ENCODE measurements at places on chromosomes 7 and 10.

DNA sequence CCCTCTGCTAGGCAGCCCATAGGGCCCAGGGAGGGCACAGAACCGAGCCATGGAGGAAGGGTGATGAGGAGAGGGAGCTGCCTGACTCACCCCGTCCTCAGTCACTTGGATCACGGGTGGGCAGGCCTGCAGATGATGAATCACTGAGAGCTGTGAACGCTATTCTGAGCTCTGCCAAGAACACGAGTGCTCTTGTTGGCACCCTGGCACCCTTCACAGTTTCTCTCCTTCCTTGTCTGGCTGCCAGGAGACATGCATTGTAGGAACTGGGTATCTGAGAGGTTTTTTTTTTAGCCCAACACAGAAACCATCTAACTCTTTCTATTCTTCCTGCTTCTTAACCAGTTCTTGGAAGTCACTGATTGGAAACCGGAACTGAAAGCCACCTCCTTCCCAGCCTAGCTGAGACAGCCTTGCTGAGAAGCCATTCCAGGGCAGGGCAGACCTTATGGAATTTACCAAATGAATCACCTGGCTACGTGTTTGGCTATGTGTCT is 82.1 kb downstream of the SLC37A3 start:
- DNase-seq, result no peak

GRCh38 chr10:43028143-43028542 is 48.7 kb upstream of the RET start:
- DNase-seq, result no peak

GRCh38 chr7:151056666-151057505 is 811 bp downstream of the CDK5 start:
- no peak for DNase-seq

- DNase-seq, result no peak
These were observed 117.6 kb downstream of the SNX13 start for GRCh38 chr7:17822547-17823173.

- no peak for DNase-seq
These were observed 11.1 kb downstream of the OGA start for GRCh38 chr10:101807158-101807557.

DNA sequence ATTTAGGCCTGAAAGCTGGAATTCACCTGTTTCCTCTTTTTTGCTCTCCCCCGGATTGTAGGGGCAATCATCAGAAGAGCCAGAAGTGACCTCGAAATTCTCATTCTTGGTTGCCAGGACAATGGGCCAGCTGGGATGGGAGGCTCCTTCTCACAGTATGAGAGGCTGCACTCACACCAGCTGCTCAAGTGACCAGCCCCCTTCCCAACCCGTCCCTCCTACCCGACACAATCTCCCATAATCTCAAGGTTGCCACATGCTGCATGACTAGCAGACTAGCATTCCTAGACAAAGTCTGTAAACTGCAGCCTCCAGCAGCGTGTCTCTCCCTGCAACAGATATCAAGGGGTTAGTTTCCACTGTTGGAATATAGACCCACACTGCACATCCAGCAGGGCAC is 110.3 kb downstream of the C1GALT1 start:
- no peak for DNase-seq

GRCh38 chr7:106643216-106644000 is 17.6 kb downstream of the CCDC71L start:
- DNase-seq, result no peak

- no peak for DNase-seq
These were observed 106.4 kb upstream of the GJD4 start for GRCh38 chr10:35498693-35499092.

Data from stimulated activated CD4-positive, alpha-beta T cell treated with anti-CD3 and anti-CD28 coated beads, Interleukin-1b, Interleukin-23, amount 100 ng/mL, for 1 hour (primary cell).